Activated CD4-positive, alpha-beta T cell treated with anti-CD3 and anti-CD28 coated beads for 48 hours (primary cell): ENCODE measurements at places on chromosomes 4 and X.

- no peak for DNase-seq
Measured at GRCh38 chrX:129682979-129683378, 28.2 kb upstream of the APLN start.

- DNase-seq = no peak
Measured at GRCh38 chr4:166146806-166147540, 273.9 kb downstream of the TLL1 start.

DNA sequence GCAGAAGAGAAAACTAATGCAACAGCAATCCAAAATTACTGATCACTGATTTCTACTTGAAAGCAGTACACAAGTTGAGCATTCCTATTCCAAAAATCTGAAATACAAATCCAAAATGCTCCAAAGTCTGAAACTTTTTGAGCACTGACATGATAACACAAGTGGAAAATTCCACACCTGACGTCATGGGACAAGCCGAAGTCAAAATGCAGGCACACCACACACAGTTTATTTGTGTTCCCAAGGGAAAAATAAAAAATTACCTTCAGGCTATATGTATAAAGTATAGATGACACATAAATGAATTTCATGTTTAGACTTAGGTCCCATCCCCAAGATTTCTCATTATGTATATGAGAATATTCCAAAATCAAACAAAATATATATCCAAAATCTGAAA, 20.7 kb downstream of the ANKRD50 start:
- no peak for DNase-seq

DNA sequence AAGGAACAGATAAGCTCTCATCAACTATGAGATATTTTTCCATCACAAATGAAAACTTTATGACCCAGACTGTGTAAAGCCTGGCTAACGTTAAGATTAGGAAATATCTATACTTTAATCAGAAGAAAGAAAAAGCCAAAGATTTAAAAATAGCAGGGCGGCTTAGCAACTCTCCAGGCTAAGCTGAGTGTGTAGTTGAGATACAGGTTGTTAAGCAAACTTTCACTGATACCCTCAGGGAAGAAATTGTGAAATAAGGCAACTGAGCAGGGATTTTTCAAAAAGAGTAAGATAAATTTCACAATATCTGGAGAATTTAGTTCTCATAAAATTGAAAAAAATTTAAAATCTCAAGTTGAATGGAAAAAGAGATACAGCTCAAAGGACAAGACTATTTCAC, 382.0 kb downstream of the RAPGEF2 start:
- DNase-seq = no peak

- DNase-seq = no peak
Measured at GRCh38 chrX:22122510-22122909, 90.4 kb downstream of the PHEX start.

DNA sequence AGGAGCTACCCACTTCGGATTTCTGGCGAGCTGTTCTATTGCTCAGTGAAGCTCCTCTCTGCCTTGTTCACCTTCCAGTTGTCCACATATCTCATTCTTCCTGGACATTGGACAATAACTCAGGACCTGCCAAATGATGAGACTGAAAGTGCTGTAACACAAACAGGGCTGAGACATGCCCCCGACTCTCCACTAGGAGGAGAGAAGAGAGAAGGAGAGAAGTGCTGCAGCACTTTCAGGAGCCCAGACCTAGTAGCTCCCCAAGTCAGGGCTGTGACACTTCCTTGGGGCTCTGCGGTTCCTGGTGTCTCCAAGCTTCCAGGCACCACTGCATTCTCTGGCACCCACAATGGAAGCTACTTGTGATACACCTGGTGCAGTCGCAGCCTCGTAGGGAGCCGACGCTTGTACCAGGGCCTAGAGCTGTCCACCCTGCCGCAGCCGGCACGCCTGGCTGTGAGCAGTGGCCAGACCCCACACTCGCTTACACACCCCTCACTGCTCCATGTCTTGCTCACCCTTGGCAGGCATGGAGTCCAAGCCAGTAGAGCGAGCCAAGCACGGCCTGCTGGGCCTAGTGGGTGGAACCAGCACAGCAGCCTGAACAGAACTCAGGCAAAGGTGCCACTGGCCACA, 234.9 kb downstream of the TECRL start:
- no peak for DNase-seq
